ENCODE measurements at places on chromosomes 12 and 14.
A peak's percentile ranks its signal among the peaks of the same experiment; 100 is the strongest.

DNA sequence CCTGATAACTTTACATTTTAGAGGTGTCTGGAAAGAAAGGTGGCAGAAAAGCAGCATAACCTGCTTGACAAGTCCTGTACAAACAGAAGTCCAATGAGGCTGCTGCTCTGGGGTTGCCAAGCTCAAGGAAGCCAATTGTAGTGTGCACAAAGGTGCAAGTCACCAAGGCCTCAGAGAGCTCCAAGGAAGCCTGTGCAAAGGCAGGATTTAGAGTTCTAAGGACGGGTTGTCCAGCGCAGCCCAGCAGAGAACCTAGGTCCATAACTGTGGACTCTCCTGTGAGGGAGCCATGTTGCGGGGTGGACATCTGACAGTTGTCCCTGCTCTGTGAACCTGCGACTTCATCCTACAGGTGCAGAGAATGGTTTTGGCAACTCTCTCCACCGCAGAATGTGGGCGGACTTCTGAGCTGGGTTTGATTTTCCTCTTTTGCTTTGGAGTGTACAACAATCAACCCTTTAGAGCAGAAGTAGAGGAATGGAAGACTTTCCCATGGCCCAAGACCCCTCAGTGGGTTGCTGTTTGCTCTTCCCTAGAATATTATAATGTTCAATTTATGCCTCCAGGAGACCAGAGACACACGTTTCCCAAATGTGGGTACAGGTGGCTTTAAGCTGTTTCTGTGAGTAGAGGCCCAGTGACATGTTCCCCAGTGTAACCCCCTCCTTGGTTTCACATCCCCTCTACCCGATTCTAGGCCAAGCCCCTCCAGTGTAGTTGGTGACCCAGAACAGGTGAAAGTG, 81.0 kb downstream of the ETV6 start:
- peak; percentile 80 for DNase-seq

GRCh38 chr12:15880721-15881120, 1.5 kb upstream of the STRAP start:
- no peak for DNase-seq

DNA sequence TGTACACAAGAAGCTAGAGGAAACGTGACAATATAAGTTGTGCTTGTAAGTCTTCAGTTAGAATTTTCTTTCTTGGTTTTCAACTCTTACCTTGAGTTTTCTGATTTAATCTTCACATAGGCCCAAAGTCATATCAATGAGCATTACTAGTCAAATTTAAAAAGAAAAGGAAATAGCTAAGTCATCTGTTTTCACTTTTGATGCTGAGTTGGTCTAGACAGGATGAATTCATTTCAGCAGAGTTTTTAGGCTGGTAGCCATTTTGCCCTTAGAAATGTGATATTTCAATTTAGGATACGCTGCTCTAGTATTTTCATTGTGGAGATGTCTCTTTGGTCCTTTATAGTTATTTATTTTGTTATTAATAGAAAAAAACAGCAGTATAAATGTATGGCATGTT, 44.6 kb upstream of the KRAS start:
- no peak for DNase-seq

- no peak for DNase-seq
These were observed 150.6 kb upstream of the HIF1A start for GRCh38 chr14:61544448-61545330.

DNA sequence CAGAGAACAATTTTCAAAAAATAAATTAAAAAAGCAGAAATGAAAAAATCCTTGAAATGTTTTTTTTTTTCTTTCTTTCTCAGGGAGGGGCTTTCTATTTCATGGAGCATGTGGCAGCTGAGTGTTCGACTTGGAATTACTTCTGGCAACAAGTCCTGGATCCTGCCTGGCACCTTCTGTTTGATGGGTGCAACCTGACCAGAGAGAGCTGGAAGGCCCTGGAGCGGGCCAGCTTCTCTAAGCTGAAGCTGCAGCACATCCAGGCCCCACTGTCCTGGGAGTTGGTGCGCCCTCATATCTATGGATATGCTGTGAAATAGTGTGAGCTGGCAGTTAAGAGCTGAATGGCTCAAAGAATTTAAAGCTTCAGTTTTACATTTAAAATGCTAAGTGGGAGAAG, 22.5 kb upstream of the HIGD1C start:
- no peak for DNase-seq

DNA sequence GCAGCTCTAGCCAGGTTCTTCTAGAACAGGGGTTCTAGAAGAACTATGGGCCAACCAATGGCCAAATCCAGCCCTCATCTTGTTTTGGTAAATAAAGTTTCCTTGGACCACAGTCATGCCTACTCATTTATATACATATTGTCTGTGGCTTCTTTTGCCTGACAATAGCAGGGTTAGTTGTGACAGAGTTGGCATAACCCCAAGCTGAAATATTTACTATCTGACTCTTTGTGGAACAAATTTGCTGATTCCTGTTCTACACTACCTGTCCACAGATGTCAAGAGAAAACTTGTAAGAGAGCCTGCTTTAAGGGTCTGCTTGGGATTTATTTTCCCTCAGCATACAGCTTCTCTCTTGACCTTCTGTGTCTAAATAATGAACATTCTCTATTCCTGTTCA, 289.0 kb downstream of the KSR2 start:
- no peak for DNase-seq

DNA sequence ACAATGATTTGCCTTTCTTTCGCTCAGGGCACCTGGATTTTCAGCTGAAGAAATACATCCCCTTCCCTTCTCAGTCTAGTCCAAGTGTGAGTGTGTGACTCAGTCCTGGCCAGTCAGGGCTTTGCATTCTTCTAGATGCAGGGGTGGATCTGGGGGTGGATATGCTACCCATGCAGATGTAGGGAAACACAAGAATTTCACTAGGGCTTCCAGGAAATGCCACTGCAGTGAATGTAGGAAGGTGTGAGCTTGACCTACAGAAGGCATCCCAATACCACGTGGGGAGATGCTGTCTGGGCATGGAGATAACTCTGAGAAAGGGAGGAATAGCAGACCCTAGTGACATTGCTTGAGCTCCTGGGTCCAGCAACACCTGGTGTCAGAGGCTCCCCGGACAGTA, 404.2 kb downstream of the GLT1D1 start:
- no peak for DNase-seq

DNA sequence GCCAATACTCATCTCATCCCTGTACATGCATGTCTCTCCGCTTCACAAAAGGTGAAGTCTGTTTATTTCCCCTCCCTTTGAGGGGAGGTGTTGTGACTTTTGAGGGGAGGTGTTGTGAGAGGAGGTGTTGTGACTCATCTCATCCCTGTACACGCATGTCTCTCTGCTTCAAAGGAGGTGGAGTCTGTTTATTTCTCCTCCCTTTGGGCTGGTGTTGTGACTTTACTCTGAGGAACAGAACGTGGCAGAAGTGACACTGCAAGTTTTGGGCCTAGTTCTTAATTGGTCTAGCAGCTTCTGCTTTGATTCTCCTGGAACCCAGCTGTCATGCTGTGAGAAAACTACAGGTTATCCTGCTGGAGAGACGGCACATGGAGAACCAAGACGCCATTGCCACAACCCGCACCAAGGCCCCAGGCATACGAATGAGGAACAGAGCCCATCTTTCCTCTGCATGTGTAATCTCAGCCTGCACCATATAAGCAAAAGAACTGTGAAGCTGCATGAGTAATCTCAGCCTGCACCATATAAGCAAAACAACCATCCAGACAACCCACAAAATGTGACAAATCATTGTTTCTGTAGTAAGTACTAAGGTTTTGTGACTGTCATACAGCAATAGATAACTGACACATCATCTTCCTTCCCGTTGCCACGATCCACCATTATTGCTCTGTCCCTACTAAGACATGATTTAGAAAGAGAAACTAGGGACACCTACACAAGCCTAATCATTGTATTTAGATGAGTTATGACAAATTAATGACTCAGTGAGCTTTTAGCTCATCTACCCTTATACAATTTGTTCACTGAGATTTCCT, 30.0 kb downstream of the GALNT4 start:
- no peak for DNase-seq

DNA sequence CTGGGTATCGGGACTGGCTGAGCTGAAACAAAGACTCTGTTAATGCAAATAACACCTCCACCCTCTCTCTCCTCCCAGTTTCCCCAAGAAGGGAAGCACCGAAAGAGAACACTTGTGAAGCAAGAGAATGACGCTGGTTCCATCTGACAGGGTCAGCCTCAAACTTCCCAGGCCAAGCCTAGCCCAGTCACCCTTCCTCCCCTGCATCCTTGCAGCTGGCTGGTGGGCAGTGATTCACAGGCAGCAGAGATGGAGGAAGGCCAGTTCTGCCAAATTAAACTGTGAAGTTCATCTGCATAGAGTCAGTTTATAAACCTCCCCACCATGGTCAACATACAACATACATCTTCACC, 2.8 kb downstream of the LRRC74A start:
- no peak for DNase-seq

DNA sequence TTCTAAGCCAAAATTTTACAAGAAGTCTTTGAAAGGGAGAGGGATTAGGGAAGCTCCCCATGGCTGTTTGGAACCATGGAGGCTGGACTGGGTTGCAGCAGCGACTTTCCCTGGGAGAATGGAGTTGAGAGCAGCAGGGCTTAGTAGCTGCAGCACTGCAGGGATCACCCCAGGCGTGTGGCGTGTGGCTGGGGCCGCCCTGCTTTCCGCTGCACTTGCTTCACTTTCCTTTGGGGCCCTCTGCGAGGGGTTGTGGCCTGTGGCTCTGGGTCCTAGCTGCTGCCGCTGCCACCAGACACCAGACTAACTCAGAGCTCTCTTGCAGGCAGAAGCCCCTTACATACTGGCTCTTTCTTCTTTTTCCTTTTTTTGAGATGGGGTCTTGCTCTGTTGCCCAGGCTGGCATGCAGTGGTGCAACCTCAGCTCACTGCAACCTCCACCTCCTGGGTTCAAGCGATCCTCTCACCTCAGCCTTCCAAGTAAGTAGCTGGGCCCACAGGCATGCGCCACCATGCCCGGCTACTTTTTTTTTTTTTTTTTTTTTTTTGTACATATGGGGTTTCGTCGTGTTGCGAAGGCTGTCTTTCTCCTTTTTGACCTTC, 25.4 kb downstream of the CCDC62 start:
- DNase-seq = no peak

GRCh38 chr12:108826101-108826806, 31.1 kb downstream of the SSH1 start:
- no peak for DNase-seq

DNA sequence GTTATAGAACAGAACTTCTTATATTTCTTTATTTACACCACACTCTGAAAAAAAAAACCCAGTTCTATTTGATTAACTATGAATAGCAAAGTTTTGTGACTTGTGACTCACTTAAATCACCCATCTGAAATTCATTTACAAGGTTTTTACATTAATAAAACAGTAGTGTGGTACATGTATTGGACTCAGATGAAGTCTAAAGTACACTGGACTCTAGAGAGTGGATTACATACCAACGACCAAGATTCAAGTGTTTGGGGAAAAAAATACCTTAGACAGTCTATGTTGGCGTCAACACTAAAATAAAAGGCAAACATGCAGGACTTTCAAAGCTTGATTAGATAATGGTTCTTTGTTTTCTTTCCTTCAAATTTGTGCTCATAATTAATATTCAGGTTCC, 85.7 kb downstream of the SLC38A1 start:
- no peak for DNase-seq

DNA sequence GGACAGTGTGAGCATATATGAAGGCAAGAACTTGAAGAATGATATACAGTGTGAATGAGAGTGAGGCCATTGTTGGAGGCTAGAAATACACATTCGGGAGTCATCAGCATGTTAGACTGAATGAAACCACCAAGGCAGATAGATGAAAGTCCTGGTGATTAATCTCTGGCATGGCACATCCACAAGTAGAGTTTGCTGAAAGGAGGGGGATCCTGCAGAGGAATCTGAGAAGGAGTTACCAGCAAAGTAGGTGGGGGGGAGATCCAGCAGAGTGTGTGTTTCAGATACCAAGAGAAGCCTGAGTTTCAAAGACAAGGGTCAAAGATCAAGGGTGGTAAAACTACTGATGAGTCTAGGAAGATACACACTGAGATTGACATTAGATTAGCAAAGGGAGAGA, 426.7 kb upstream of the DCN start:
- no peak for DNase-seq

- no peak for DNase-seq
These were observed 841 bp downstream of the GLI1 start for GRCh38 chr12:57460468-57460784.

DNA sequence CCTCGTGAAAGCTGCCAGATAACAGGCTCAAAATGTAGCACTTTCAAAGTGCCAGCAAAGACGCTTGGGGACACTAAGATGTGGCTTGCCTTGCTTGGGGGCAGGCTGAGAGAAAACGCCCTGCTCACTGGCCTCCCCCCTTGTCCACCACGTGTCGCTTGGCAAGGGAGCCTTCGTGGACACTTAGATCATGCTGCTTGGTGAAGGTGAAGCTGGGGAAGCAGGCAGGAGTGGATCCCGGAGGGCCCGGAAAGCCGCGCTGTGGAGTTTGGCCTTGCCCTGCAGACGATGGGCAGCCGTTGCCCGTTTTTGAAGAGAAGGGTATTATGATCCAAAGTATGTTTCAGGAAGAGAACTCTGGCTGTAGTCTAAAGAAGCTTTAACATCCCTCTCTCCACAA, 53.4 kb upstream of the BDKRB2 start:
- no peak for DNase-seq

- no peak for DNase-seq
These were observed 2.4 kb upstream of the RNF34 start for GRCh38 chr12:121397521-121397920.

GRCh38 chr14:105086833-105087307, 21.6 kb upstream of the GPR132 start:
- DNase-seq = peak; percentile 72

DNA sequence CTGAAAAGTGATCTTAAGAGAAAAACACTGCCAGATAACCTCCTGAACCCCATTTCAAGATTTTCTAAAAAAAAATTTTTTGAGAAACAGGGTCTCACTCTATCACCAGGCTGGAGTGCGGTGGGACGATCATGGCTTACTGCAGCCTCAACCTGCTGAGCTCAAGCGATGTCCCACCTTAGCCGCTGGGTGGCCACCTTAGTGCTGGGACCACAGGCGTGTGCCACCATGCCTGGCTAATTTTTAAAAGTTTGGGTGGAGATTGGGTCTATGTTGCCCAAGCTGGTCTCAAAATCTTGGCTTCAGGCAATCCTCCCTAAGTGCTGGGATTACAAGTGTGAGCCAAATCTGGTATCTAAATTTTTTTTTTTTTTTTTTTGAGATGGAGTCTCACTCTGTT, 3.4 kb downstream of the PNMA1 start:
- no peak for DNase-seq

- DNase-seq = no peak
These were observed 16.7 kb upstream of the NEDD1 start for GRCh38 chr12:96890331-96890730.

All from LoVo (cell line).